ENCODE measurements at places on chromosomes 4 and X.

GRCh38 chr4:108370291-108371141, 201.8 kb upstream of the LEF1 start:
- no peak for DNase-seq

- DNase-seq, result no peak
Measured at GRCh38 chrX:114717921-114718320, 134.0 kb downstream of the HTR2C start.

- no peak for DNase-seq
Measured at GRCh38 chrX:73944563-73944908, 359.4 kb upstream of the ZCCHC13 start.

GRCh38 chr4:102687373-102687981, 73.3 kb downstream of the MANBA start:
- no peak for DNase-seq

DNA sequence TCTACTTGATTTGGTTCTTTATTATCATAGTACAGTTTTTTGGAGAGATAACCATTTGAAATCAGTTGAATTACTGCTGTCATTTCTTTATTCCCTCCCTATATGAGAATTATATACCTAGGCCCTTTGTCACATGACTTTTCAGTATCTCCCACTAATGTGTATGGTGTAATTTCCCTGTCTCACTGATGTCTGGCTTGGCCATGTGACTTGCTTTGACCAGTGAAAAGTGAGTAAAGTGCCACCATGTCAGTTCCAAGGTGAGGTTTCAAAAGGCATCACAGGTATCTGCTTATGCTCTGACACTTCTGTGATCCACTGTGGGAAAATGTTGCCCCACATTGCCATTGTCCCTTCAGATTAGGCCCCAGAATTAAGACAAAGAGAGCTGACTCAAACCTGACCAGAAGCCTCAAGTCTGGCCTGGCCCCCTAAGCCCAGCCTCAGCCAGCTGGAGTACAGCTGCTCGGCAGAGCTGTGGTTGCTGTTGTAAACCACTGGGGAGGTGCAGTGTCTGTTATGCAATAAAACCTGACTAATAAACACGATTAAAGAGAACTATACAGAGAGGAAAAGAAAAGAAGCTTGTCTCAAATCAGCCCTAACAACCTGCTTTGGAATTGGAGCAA, 27.5 kb downstream of the SETD7 start:
- DNase-seq, result peak; percentile 73

GRCh38 chrX:118540342-118540741, 44.7 kb downstream of the DOCK11 start:
- DNase-seq, result no peak

DNA sequence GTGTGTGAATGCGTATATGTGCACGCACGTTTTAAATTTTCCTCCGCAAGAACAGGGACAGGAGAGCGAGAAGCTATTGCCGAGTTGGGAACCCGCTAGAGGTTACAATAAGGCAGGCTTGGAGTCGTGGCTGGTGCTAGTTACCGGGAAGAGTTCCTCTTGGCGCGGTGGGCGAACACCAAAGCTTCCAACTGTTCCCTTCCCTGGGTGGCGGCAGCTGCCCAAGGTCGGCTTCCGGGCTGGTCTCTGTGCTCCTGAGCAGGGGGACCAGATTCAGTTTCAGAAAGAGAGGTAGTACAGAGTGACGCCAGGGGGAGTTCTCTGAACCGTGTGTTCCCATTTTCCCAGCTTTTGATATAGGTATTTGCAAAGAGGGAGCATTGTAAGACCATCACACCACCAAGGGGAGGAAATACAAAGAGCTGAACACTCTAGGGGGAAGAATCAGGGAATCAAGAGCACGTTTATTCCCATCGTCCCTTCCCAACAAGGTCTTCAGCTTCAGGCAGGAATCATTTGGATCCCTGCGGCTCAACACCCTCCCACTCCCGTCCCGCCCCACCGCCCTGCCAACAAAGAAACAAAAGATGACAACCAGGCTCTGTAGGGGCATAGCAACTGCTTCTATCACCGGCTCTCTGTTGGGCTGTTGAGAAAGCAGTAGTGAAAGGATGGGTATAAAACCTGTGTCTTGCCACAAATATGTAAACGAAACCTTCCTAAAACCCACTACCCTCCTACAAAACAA, 113.6 kb upstream of the TEX13C start:
- no peak for DNase-seq

- DNase-seq, result no peak
Measured at GRCh38 chr4:118113220-118113619, 78.9 kb downstream of the NDST3 start.

GRCh38 chr4:8015512-8015911, 75.9 kb upstream of the AFAP1 start:
- DNase-seq, result no peak

- no peak for DNase-seq
Measured at GRCh38 chrX:15908603-15909290, 54.1 kb upstream of the AP1S2 start.

DNA sequence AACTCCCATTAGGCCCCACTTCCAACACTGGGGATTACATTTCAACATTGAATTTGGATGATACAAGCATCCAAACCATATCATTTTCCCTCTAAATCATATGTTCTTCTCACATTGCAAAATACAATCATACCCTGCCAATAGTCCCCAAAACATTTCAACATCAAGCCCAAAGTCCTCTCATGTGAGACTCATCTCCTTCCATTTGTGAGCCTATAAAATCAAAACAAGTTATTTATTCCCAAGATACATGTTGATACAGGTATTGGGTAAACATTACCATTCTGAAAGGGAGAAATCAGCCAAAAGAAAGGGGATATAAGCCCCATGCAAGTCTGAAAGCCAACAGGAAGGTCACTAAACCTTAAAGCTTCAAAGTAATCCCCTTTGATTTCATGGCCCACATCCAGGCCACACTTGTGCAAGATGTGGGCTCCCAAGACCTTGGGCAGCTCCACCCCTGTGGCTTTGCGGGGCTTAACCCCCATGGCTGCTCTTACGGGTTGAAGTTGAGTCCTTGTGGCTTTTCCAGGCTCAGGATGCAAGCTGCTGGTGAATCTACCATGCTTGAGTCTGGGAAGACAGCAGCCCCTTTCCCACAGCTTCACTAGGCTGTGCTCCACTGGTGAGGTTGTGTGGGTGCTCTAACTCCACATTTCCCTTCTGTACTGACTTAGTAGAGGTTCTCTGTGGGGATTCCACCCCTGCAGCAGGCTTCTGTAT, 40.6 kb upstream of the SERTM2 start:
- no peak for DNase-seq

DNA sequence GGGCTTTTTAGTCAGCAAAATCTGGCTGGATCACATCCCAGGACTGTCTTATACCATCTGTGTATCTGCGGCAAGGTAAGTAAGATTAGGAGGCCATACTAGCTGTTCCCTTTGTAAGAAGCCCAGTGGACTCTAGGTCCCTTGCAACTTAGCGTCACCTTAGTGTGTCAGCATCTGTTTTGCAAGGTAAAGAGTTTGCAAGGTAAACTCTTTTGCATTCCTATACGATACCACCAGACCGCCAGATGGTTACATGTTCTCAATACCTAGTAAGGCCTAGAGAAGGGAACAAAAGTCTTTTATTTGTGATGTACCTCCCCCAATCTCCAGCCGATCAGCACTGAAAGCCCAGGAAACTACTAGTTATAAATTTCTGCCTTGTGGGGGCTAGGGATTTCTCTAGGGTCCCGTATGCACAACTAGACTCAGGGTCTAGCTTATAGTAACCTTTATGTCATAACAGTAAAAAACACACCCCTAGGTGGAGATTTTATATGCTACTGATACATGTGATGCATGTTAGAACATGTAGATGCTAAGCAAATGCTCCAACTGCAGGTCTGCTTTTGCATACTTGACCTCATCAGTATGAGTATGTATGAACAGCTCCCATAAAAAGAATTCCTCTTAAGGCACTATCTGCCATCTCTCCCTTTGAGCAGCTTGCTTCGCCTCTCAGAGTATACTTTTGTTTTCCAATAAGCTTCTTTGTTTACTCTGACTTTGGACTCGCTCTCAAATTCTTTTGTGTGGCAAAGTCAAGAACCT, 78.4 kb downstream of the KCNIP4 start:
- no peak for DNase-seq

- DNase-seq, result no peak
Measured at GRCh38 chr4:77777135-77777807, 41.9 kb downstream of the CNOT6L start.

GRCh38 chr4:47664051-47664826, 173.6 kb downstream of the CORIN start:
- no peak for DNase-seq

GRCh38 chr4:154559141-154559493, 3.7 kb upstream of the FGB start:
- no peak for DNase-seq
